Kidney capillary endothelial cell (primary cell): ENCODE measurements at places on chromosomes 6 and 20.
A peak's percentile ranks its signal among the peaks of the same experiment; 100 is the strongest.

GRCh38 chr6:37576336-37576737 is 76.6 kb upstream of the CCDC167 start:
- DNase-seq, result peak; percentile 54

GRCh38 chr20:15042723-15043122 is 705.3 kb upstream of the FLRT3 start:
- no peak for DNase-seq

DNA sequence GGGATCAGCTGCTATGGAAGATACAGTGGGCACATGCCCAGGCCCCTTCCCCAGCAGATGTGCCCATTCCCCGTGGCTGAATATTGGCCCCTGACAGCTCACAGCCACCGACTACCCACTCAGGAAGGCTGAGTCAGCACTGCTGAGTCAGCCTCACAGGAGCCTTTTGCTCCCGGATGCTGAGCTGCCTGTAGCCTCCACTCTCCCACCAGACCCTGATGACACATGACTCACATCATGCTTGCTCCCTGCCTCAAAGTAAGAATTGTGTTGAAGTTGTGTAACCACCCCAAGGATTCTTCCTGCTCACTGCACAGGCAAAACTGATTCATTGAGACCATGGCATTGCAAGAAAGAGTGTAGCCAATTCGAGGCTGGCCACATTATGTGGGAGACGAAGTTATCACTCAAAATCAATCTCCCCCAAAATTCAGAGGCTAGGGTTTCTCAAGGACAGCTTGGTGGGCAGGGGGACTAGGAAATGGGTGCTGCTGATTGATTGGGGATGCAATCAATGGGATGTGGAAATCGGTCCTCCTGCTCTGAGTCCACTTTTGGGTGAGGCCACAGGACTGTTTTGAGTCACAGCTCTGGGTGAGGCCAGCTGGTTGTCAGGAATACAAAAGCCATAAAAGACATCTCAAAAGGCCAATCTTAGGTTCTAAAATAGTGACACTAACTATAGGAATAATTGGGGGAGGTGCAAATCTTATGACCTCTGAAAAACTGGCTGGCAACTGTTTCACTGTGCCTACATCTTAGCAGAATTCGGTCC is 556.6 kb upstream of the CDH4 start:
- DNase-seq, result peak; percentile 70

- DNase-seq, result no peak
Observed at GRCh38 chr6:148548065-148548748, 198.6 kb upstream of the UST start.

DNA sequence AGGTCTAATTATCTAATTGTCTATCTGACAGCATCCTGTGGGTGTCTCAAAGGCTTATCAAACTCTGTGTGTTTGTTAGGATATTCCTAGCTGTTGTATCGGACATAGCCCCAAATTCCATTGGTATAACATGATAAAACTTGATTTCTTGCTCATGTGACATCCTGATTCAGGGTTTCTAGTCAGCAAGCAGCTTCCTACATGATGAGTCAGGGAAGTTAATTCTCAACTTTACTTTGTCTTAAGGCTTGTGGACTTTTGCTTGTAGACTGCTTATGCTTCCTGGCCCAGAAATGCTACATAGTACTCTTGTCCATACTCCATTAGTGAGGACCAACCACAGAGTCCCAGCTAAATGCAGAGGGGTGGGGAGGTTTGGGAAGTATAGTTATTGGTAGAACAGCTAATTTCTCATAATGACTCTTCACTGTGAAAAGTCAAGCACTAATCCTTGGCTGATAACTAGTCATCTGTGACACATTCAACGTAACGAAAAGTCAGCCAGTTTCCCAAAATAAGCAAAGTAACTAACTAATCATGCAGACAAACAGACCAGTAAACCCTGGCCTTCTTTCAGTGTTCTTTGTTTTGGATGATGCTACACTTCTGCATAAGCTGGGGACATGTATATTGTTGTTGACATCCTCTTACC is 25.8 kb downstream of the NKAIN2 start:
- DNase-seq, result peak; percentile 72

- DNase-seq, result no peak
Observed at GRCh38 chr6:18359237-18359885, 27.8 kb upstream of the RNF144B start.

- DNase-seq, result peak; percentile 60
Observed at GRCh38 chr6:158817728-158818580, 1.2 kb downstream of the EZR start.

- DNase-seq, result no peak
Observed at GRCh38 chr6:90397929-90398674, 101.5 kb upstream of the BACH2 start.

GRCh38 chr20:5947276-5947675 is 3.1 kb downstream of the TRMT6 start:
- no peak for DNase-seq

GRCh38 chr20:5719861-5720403 is 30.3 kb upstream of the SHLD1 start:
- DNase-seq, result no peak

DNA sequence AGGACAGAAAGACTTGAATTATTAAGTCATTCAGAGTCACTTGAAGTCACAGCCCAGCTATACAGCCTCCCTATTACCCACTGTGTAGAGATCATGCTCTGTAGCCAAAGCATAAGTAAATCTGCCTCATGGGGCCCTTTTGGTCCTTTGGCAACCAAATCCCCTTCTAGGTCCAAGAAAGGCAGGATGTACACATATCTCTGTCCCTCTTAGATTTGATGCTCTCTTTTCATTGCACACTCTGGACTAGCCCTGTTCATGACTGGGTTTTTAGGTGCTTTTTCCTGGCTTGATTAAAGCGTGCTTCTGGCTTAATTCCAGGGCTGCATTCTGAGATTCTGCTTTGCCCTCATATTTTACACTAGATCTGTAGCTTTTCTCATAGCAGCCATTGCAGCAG is 296.8 kb downstream of the TENT5A start:
- DNase-seq, result no peak

DNA sequence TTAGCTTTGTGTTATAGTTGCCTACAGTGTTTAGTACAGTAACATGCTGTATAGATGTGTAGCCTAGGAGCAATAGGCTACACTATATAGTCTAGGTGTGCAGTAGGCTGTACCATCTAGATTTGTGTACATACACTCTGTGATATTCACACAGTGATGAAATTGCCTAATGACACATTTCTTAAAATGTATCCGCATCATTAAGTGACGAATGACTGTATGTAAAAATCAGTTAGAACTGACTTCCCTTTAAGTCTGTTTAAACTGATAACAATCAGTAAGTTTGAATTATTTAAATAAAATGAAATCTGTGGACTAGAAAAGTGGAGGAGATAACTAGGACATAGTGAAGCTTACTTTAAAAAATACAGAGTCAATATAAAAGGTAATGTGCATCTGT is 176.1 kb downstream of the CDKAL1 start:
- no peak for DNase-seq
